ENCODE measurements at places on chromosomes 4 and X.

DNA sequence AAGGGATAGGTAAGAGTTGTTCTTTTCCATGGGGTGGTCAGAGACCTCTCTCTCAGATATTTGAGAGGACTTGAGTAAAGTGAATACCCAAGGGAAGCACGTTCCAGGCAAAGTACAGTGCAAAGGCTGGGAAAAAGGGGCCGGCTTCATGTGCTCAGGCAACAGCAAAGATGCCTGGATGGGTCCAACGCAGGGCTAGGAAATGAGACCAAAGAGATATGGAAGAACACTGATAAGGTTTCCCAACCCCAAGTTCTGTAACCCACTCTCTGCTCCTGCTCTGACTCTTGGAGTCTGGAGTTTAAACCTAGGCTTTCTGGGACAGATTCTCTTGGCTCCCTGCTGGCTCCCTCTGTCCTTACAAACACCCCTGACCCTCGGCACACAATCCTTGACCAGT is 36.2 kb upstream of the PROM1 start:
- H3K4me1 ChIP-seq = peaks cover 26% of the 10 kb centered on the region
- no peak overlapping the region for H3K27ac ChIP-seq
- no peak for DNase-seq
- H3K27me3 ChIP-seq = no peaks in the 10 kb centered on the region
- no peak overlapping the region for H3K4me3 ChIP-seq

DNA sequence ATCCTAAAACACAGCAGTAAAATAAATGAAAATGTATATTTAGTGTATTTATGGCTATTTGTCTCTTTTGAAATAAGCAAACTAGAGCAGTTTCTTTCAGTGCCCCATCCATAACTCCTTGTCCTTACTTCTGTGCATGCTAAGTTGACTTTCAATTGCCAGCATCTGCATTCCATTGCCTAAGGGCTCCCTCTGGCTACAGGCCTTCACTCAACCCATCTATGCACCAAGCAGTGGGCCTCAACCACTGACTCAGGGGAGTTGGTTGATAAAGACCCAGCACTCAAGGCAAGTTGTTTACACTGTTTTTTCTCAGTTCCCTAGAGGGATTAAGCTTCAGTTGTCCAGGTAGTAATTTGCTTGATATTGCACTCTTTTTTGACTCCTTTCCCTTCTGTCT is 265.7 kb downstream of the IQCM start:
- no peak overlapping the region for H3K4me3 ChIP-seq
- H3K27me3 ChIP-seq = no peaks in the 10 kb centered on the region

- H3K27ac ChIP-seq = no peak overlapping the region
- no peak overlapping the region for H3K4me3 ChIP-seq
- no peak for DNase-seq
Measured at GRCh38 chrX:40542972-40543371, 37.8 kb upstream of the ATP6AP2 start.

GRCh38 chr4:54659749-54660535 is 2.2 kb downstream of the KIT start:
- peaks cover 11% of the 10 kb centered on the region for H3K4me1 ChIP-seq
- H3K4me3 ChIP-seq = no peak overlapping the region
- H3K27me3 ChIP-seq = peaks cover 78% of the 10 kb centered on the region
- no peak for DNase-seq
- H3K27ac ChIP-seq = no peak overlapping the region

- no peak overlapping the region for H3K27ac ChIP-seq
- no peaks in the 10 kb centered on the region for H3K36me3 ChIP-seq
- no peaks in the 10 kb centered on the region for H3K4me1 ChIP-seq
- H3K27me3 ChIP-seq = no peaks in the 10 kb centered on the region
- no peak overlapping the region for H3K4me3 ChIP-seq
Measured at GRCh38 chr4:147599206-147599605, 18.0 kb upstream of the TMEM184C start.

- H3K36me3 ChIP-seq = peaks cover 10% of the 10 kb centered on the region
- DNase-seq = no peak
- H3K27ac ChIP-seq = no peak overlapping the region
- H3K27me3 ChIP-seq = no peaks in the 10 kb centered on the region
Measured at GRCh38 chr4:101141230-101141629, 206.1 kb downstream of the PPP3CA start.

Measured in activated naive CD8-positive, alpha-beta T cell treated with anti-CD3 and anti-CD28 coated beads for 36 hours (primary cell).